ENCODE measurements at places on chromosomes 5 and 9.

GRCh38 chr5:41368158-41368557 is 142.2 kb downstream of the PLCXD3 start:
- DNase-seq: peak; percentile 35

DNA sequence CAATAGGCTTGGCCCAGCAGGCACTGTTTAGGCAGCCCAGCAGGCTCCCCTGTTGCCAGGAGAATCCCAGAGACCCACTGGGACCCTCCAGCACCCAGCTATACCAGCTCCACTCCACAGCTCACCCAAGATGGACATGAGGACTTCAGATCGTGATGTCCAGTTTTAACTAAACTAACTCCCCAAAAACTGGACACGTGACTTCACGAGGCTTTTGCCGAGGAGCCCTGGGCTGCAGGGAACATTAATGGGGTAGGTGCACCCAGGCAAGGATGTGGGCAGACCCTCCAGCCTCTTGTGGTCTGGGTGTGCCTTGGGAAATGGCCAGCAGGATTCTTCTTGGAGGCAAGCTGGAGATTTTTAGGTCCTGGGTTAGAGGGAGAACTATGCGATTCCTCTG is 8.9 kb upstream of the NKD2 start:
- no peak for DNase-seq

DNA sequence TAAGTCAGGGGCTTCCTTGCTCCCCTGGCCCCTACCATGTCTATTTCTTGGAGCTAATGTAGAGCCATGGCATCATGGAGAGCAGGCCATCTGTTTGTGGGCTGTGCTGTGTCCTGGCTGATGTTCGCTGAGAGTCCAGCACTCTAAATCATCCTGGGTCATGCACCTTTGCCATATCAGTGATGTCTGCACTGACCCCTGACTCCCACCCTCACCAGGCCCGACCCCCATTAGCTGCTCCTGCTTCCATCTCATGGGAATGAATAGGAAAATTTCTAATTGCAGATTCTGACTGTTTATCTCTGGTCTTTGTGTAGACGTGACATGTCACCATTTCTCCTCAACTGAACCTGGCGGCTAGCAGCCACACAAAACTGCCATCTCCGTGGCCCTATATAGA is 236.9 kb downstream of the NSG2 start:
- no peak for DNase-seq

DNA sequence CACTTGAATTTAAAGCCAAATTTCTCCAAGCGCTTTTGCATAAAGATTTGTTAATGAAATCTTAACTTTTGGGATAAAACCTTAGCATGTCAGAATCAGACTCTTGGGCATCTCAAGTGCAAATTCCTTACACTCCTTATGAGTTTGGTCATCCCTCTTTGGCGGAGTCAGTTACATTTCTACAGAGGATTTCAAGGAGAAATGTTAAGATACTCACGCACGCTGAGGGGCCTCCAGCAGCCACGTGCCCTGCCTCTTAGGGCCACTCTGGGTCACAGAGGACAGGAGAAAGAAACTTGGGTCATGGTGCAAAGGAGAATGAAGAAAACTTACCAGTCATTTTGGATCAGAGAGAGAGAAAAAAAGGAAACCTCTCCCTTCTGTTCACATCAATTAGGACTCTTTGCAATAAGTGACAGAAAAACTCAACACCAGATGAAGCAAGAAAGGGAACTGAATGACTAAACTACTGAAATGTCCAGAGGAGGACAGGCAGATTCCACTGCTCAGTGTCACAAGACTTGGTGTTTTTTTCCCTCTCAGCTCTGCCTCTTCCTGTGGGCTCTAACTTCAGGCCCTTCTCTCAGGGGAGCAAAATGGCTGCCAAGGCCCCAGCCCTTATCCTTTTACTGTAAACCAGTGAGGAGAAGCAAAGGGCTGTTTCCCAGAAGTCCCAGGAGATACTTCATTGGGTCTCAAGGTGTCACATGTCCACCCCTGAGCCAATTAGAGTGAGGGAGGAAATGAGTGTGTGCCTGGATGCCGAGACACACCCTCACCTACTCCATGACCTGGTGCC is 63.3 kb upstream of the NFIL3 start:
- DNase-seq: peak; percentile 28

DNA sequence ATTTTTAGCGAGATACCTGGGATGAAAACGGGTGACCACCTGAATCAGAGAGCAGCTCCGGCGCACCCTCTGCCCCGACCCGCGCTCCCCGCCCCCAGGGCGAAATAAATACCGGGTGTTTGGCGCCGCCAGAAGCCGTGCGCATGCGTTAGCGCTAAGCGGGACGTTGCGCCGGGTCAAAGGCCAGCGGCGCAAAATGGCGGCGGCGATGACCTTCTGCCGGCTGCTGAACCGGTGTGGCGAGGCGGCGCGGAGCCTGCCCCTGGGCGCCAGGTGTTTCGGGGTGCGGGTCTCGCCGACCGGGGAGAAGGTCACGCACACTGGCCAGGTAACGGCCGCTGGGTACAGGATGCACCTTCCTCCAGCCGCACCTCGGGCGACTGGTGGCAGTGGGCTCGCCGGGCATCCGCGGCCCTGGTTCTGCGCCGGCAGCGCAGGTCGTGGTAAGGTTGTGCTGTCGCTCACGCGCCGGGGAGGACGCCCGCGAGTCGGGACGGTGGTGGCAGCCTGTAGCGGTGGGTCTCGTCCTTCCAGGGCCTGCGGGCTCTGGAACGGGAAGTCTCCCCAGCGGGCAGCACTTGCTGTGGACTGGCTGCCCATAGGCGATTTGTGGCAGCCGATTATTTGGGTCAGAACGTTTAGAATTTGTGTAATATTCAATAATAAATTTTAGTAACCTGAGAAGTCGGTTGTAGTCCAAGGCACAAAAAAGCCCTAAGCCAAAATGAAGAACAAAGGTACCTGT is at the start of gene NDUFS6:
NDUFS6 (plus strand) TSS at position 186 of the 745 bp plus-strand sequence; CDS start at position 197, 11 bp downstream.
- DNase-seq: peak; percentile 72

GRCh38 chr5:40030661-40031060 is 605.9 kb upstream of the DAB2 start:
- DNase-seq: no peak

DNA sequence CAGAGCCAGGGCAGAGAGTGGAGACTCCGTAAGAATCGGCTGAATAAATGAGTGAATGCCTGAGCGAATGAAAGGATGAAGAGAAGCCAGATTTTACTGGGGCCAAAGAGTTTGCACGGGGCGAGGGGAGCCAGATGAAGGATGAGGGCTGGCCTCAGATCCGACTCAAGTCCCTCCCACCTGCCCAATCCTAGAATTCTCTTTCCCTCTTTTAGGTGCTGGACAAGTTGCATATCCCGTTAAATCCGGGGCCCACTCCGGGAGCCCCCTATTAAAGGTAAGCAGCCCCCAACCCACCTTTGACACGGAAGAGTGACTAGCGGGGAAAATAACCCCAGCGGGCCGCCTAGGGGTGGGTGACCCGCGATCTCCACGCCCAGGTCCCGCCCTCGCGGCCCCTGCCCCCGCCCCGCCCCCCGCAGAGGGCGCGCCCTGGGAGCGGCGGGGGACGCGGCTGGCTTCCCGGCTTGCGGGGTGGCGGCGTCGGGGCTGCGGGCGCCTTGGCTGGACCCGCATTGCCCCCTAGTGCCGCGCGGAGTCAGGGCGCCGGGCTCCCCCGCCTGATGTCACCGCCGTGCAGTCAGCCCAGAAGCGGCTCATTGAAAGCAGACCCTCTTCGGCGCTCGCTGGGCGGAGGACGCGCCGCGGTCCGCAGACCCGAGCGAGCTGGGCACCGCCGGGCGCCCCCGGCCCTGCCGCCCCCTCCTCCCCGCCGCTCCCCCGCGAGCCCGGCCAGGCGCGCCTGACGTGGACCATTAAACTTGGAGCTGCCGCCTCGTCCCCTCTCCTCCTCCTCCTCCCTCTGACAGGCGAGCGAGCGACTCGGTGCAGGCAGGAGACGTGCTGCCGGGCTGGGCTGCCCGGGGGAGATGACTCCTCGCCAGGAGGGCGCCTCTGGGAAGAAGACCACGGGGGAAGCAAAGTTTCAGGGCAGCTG is at the start of gene ADRA1B:
ADRA1B (plus strand) TSS at position 579 of the 937 bp plus-strand sequence. CDS start 424 bp downstream, outside the sequence.
- peak; percentile 72 for DNase-seq

- DNase-seq: no peak
Measured at GRCh38 chr9:136697821-136698526, 10.7 kb upstream of the AGPAT2 start.

Data from HCEC 1CT (cell line).